ENCODE measurements at places on chromosomes 3 and 15. TPM values are rescaled to one million over a fixed set of nuclear protein-coding genes. Genes with fewer than 3 reads are reported as not detected.

GOLGB1 gene
- total RNA-seq, result 43.2 TPM

DNA sequence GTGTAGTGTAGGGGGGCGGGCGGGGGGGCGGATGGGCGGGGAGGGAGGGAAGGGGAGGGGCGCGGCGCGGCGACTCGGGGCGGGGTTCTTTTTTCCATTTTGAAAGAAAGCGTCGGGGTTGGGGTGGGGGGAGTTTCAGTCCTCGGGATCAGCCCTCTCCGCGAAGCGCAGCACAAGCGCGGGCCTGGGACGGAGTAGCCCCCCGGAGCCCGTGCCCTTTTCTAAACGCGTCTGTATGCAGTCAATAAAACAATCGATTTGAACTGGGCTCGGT, 6.1 kb downstream of the ISLR2 start:
- no peak for DNase-seq

DNA sequence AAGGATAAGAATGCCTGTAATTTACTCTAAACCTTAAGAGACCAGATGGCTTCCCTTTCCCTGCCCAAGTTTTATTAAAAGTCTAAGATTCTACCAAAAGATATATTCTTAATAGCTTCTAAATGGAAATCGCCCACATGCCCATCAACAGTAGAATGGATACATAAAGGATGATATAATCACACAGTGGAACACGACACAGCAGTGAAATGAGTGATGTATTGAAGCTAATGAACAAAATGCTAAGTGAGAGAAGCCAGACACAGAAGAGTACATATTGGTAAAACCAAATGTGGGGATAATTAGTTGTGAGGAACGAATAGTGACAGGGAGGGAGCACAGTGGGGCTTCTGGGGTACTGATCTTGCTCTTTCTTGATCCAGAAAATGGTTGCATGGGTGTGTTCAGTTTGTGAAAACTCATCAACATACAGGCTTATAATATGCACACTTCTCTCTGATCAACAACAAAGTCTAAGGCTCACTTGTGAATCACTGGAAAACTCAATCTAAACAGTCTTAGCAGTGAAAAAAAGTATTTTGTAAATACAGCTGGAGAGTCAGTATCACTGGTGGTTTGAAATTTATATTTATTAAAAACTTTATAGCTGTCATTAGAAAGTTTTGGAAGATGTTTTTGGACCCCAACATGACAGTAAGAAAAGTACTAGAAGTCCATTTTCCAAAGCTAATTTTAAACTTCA, 170.7 kb upstream of the FAM3D start:
- DNase-seq, result no peak

INSYN1 gene
- total RNA-seq, result 155 TPM

DNA sequence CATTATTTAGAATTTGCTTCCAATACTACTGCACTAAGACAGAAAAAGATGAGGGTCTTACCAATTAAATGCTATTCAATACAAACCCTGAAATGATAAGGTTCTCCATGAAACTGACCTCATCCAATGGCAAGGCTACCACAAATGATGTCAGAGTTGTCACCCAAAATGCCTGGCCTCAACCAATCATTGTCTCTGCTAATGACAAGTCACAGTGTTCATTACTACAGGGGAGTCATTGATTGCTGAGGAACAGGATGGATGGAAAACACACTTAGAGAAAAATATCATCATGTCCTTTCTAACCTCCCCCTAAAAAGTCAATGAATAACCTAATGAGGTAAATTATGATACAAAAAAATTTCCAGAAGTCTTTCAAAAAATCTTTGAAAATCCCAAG, 91.0 kb downstream of the FOXP1 start:
- DNase-seq, result no peak
